BE2C (cell line): ENCODE measurements at places on chromosomes 3 and 15.

- DNase-seq, result no peak
These were observed 740.9 kb upstream of the LMCD1 start for GRCh38 chr3:7760718-7761117.

DNA sequence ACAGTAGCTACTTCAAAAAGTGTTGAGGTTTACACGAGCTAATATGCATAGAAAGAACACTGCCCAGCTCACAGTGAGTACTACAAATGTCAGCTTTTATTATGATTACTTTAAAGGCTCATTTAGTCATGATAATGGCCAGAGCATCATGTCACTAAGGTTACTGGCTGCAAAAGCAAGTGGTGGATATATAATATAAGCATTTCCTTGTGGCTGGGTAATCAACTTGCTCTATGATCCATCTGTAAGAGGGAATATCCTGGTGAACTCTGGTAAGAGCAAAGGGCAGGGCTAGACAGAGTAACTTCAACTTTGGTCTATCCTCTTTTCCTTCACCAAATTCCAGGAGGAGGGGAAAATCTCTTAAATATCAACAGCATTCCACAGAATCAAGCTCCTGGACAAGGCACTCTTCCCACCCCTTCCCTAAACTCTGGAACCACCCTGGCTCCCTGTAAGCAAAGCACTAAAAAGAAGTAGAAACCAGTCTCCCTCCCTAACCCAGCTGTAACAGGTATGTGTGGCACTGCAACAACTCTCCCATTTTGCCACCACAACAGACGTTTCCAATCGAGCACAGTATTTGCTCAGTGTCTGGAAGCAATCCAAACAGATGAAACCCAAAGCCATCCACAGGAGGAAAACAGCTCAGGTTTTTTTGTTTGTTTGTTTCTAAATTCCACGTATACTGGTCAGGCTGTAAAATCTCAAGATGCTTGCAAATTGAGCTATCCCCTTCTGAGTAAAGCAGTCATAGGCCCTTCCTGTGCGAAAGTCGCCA is 13.4 kb downstream of the B4GALT4 start:
- no peak for DNase-seq

DNA sequence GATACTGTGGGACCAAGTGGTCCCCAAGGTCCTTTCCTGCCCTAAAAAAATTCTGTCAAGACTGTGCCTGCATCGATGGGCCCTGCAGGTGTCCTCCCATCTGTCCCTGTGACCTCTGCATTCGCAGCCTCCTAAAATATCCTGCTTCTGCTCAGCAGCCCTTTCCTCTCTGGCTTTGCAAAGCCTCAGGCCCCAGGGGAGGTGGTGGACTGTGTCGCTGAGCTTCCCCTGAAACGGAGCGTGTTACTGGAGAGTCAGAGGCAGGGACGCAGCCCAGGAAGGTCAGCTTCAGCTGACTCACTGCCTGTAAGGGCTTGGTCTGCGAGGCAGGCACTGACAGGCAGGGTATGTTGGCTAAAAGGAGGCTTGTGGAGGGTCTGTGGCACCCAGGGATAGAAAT is 110.0 kb downstream of the RAB11A start:
- DNase-seq, result peak; percentile 65

DNA sequence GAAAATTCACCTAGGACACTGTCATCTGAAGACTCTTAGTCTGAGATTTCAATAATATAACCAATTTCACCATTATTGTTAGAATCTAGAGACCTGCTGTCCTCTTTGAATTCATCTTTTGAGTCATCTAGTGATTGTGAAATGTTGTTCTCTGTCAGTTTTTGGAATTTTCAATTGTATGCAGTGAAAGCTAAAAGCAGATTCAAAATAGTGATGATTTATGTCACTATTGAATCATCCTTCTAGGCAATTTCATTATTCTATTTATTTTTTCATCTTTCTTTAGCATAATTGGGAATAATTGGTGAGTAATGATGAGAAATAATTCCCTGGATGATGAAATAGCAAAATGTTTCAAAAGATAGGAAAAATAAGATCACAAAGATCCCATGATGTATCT is 101.7 kb upstream of the EIF1B start:
- no peak for DNase-seq

DNA sequence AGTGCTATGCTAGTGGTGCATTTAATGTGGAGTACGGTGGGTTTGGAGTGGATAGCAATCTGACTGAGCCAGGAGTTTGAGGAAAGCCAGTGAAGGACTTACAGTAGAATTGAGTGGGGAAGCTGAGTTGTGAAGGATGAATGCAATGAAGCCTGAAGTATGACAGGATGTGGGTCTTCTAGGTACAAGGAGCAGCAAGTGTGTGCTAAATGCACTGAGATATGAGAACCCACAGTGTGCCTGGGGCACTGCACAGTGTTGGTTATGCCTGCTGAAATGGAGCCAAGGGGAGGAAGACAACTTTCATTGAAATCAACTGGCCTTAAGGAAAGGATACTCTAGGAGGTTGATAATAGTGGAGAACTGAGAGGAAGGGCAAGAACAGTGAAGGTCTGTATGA is 105.5 kb upstream of the MRPL3 start:
- DNase-seq, result no peak

DNA sequence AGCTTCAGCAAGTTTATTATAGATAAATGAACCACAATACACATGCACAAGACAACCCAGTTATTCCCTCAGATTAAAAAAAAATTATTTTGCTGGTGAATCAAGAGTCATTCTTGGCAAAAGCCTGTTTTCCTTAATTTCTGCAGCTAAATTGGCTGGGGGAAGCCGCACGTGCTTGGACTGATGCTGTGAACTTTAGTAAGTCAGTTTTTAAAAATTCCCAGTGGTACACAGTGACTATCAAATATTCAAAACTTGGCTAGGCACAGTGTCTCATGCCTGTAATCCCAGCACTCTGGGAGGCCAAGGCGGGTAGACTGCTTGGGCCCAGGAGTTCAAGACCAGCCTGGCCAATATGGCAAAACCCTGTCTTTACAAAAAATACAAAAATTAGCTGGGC is 23.9 kb downstream of the EHD4 start:
- DNase-seq, result no peak

- peak; percentile 79 for DNase-seq
These were observed 226.1 kb downstream of the VPS13C start for GRCh38 chr15:61834076-61834697.

DNA sequence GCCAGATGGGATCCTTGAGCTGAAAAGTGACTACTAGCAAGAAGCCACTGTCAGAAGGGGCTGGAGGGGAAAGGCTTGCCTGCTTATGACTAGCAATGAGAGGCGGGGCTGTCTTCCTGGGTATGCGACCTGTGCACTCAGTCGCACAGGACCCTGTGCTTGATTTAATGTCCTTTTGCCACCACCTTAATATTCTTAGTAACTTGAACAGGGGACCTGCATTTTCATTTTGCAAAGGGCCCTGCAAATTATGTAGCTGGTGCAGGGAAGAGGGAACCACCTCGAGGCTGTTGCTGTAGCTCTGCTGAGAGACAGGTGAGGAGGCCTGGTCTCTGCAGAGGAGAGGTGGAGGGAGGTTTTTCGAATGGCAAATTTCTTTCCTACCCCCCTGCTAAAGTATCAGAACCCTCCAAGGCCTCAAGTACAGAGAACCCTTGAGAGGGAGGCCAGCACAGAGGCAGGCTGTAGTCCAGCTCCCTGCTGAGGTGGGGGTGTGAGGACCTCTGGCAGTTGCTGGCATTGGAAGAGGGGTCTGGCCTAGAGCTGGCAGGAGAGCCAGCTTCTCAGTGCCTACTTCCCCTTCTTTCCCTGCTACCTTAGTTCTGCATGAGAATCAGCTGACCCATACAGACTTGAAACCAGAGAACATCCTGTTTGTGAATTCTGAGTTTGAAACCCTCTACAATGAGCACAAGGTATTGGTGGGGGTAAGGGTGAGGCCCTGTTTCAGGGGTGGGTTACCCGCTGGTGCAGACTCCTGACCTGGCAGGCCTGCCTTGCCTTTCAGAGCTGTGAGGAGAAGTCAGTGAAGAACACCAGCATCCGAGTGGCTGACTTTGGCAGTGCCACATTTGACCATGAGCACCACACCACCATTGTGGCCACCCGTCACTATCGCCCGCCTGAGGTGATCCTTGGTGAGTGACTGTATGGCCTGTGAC is 11.4 kb downstream of the CLK3 start:
- no peak for DNase-seq

DNA sequence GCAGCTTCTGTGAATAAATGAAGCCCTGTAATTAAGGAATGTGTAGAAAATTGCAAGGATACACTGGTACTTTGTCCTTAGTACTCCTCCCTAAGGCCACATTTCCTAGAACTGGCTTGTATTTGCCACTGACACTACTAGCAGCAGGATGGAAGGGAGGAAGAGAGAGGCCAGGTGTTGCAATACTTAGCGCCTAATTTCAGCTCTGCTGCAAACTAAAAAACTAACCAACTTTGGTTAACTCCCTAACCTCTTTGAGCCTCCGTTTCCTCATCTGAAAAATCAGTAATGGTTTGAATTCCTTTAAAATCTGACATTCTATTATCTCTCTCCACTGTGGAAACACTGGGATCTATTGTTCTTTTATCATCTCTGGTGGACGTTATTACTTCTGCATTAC is 257.0 kb downstream of the SV2B start:
- DNase-seq, result no peak

- DNase-seq, result no peak
These were observed 99.2 kb downstream of the TPRA1 start for GRCh38 chr3:127491323-127491722.

DNA sequence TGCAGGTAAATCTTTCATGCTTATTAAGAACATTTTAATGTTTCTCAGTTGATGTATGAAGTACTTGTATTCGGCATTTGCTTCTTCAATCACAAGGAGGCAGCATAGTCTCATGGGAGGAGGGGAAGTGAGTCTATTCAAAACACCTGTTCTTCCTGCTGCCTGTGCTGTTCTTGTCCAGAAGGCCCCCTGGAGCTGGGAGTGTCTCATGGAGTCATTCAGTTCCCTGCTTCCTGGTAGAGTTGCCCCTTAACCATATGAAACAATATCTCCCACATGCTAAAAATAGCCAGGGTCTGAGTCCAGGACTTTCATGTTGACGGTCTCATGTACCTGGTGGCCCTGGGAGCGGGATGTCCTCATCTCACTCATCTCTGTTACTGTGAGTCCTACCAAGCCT is 15.5 kb upstream of the PPP1R2 start:
- no peak for DNase-seq

GRCh38 chr15:66716656-66717020 is 14.6 kb downstream of the SMAD6 start:
- DNase-seq, result no peak

DNA sequence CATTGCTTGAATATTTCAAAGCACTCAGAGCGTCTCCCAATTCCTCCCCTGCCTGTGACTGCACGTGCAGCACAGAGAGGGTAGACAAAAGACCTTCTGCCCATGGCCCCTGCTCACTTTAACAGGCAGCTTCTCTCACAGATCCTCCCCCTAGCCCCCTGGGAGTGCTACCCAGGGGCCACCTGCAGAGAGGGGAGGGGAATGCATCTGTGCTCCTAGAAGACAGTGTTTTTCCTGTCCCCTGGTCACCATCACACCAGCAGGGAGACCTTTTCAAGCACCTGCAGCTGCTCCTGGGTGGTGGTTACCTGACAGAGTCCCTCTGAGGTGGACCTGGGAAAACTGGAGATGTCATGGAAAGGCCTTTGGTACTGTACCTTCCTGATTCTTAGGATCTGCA is 56.7 kb upstream of the PRR23C start:
- no peak for DNase-seq

DNA sequence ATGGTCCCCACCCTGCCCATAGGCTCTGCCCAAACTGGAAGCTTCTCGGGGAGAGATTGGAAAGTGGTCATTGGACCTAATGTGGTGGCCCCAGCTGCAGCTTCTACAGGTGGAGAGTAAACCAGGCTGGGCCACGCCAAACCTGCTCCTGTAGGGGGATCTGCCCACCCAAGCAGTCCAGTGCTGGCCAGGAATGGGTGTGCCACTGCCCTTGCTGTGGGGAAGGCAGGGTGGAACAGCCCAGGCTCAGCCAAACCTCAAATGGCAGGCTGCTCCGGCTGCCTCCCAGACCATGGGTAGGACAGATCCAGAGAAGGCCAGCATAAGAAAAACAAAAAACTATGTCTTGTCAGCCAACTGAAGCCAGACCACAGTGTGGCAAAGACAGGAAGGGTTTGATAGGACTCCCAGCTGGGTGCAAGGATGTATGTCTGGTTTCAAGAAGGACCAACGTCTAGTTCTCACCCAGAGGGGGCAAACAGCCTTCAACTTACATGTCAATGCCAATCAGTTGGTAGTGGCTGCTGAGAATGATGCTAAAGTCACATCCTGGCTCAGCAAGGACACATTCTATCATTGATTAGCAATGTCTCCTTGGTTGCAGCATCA is 267.3 kb downstream of the UACA start:
- no peak for DNase-seq

DNA sequence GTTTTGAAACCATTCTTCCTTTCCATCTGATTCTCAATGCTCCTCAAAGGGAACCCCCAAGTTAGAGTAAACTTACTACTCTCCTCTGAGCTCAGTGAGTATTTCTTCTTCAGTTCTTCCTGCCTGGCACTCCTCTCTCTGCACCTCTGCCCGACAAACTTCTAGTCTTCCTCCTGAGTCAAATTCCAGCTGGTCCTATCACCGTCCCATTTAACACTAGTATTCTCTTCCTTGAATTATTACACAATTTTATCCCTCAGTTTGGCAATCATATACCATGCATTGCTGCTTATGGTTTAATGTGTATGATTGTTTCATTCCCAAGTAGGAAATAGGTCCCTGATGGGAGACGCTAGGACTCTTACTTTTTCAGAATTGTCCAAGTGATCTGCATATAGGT is 279.7 kb downstream of the MECOM start:
- no peak for DNase-seq

DNA sequence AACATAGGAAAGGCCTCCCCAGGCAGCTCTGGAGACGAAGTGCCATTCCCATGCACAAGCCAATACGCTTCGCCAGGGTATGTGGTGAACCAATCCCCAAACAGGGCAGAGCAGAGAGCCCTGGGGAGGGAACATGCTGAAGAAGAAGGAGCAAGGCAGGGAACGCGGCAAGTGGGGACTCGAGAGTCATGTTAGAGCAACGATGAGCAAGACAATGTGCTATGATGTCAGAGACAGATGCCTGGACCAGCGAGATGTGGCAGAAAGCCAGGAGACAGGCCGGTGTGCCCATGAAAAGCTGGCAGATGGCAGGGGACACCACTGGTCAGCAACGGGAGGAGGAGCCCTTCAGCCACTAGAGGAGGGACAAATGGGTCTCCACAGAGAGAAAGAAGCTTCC is 39.6 kb downstream of the NIPA2 start:
- DNase-seq, result no peak

DNA sequence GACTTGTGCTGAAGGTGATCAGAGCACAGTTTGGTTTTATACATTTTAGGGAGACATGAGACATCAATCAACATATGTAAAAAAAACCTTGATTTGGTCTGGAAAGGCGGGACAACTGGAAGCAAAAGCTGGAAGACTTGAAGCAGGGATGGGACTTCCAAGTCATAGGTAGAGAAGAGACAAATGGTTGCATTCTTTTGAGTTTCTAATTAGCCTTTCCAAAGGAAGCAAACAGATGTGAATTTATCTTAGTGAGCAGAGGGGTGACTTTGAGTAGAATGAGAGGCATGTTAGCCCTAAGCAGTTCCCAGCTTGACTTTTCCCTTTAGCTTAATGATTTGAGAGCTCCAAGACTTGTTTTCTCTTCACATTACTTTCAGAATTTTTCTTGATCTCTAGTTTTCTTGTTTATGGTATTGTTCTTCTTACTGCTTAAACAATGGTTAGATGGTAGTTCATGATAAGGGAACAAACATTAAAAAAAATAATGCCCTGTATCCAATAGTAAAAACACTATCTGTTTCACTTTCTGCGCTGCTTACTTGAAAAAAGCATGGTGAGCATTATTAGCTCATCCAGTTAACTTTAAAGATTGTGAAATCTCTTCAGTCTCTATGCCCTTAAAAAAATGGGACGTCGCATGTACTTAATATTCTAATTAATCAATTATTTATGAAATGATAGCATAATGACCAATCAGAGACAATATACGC is 48.5 kb upstream of the BCHE start:
- no peak for DNase-seq
